Astrocyte (in vitro differentiated cells and primary cell): ENCODE measurements at places on chromosomes 13 and 19.
A peak's percentile ranks its signal among the peaks of the same experiment; 100 is the strongest.

DNA sequence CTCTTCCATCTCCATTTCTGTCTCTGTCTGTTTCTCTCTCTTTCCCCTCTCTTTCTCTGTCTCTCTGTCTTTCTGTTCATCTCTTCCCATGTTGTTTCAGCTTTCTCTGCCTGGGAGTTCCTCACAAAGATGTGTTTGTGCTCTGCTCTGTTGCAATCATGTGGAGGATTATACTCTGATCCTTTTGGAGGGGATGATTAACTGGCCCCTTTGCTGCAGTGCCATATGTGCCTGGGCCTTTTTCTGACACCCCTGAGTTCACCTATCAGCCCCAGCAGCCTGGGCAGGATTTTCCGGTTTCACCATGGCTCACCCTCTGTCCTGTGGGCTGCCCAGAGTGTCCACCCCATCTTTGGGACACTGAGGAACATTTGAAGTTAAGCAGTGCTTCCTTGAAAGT lies 9.0 kb upstream of the TEX26 start:
- DNase-seq = no peak

DNA sequence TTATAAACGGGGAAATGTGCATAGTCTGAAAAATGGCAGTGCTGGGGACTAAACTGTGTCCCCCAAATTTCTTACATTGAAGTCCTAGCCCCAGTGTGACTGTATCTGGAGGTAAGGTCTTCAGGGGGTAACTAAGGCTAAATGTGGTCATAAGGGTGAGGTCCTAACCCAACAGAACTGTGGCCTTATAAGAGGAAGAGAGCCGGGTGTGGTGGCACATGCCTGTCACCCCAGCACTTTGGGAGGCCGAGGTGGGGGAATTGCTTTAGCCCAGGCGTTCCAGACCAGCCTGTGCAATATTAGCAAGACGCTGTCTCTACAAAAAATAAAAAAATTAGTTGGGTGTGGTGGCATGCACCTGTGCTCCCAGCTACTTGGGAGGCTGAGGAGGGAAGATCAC lies 17.8 kb downstream of the PROZ start:
- no peak for DNase-seq

DNA sequence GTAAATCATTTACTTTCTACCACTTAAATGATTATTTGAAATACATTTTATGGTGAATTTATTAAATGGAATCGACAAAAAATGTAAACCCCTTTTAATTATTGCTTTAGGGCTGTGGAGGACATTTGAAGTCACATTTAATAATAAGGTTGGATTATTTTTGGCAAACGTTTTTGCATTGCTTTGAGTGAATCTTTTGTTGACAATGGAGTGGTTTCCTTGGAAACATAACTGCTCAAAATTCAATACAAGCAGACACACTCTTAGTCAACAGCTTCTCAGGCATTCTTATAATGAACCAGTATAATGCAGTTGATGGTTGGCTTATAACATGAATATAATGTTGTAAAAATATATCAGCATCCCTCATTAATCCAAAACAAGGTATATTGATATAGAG lies 104.7 kb downstream of the DCLK1 start:
- no peak for DNase-seq

DNA sequence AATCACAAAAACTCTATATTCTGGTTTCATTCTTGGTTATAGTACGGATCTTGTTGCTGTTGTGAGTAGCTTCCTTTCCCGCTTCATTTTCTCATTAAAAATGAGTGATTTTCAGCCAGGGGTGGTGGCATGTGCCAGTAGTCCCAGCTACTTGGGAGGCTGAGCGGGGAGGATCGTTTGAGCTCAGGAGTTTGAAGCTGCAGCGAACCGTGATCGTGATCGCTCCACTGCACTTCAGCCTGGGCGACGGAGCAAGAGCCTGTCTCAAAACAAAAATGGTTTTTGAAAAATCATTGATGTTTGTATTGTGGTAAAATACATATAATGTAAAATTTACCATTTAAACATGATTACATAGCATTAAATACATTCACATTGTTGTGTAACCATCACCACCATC lies 71.6 kb upstream of the TM9SF2 start:
- DNase-seq = no peak

GRCh38 chr19:3125900-3126524 lies 9.8 kb upstream of the GNA15 start:
- no peak for DNase-seq

GRCh38 chr19:3270902-3271301 lies 46.4 kb downstream of the CELF5 start:
- DNase-seq = peak; percentile 18

GRCh38 chr19:18329035-18329376 lies 6.1 kb upstream of the LSM4 start:
- no peak for DNase-seq

GRCh38 chr19:6021878-6022569 lies 44.1 kb upstream of the RANBP3 start:
- DNase-seq = peak; percentile 25

DNA sequence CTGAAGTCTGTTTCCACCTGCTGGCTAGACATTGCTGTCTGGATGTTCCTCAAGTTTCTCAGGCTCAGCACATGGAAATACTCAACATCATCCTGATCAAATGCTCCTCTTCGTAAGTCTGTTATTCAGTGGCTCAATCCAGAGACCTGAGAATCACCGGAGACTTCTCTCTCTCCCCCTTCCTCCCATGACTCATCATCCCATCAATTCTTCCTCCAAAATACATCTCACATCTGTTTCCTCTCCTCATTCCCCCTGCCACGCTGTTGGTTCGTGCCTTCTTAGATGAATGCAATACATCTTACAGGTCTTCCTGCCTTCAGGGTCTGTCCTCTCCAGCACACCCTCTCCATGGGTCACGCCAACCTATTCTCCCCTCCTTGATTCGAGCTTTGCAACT lies 7.4 kb upstream of the RXFP2 start:
- no peak for DNase-seq

DNA sequence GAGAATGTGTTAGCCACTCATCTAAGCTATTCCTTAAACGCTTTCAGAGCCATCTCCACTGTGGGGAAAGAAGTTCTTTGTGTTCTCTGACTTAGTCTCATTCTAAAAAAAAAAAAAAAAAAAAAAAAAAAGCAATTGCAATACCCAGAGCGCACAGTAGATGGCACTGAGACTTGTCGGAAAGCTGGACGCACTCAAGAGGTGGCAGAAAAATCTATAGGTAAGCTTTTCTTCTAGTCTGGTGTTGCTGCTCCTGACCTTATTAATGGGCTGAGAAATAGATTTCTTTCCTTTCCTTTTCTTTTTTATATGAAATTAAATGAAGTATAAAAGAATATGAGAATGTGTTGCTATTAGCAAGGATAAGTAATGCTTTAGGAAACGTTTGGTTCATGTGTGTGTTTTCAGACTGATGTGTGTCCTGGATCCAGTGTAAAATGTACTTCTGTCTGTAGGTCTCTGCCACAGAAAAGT lies 4.7 kb upstream of the GJB2 start:
- DNase-seq = peak; percentile 36

GRCh38 chr13:24148414-24149235 lies 11.9 kb upstream of the SPATA13 start:
- DNase-seq = peak; percentile 98

GRCh38 chr19:40603071-40603388 lies 1.9 kb downstream of the LTBP4 start:
- DNase-seq = no peak

DNA sequence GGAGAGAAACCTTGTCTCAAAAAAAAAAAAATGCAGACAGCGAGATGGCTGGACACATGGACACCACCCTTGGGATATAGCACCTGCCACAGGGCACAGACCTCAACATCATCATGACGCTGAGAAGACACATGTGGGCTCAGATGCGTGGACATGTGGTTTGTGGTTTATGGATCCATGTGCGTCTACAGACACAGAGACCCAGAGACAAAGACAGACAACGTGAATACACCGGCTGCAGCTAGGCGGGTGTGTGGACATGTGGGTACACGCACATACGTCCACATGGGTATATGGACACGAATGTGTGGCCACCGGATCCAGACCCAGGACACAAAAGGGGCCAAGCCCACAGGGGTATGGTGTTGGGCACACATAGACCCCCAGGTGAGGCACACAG lies 1.3 kb downstream of the TNFSF14 start:
- no peak for DNase-seq

- no peak for DNase-seq
Measured at GRCh38 chr13:24076109-24076508, 84.4 kb upstream of the SPATA13 start.

GRCh38 chr13:42355092-42355485 lies 83.1 kb downstream of the AKAP11 start:
- no peak for DNase-seq

- DNase-seq = no peak
Measured at GRCh38 chr13:23473221-23473620, 39.7 kb upstream of the SACS start.

- no peak for DNase-seq
Measured at GRCh38 chr13:90232291-90232690, 1115.2 kb upstream of the MIR17HG start.

GRCh38 chr13:98571955-98572662 lies 4.8 kb downstream of the STK24 start:
- DNase-seq = peak; percentile 32

DNA sequence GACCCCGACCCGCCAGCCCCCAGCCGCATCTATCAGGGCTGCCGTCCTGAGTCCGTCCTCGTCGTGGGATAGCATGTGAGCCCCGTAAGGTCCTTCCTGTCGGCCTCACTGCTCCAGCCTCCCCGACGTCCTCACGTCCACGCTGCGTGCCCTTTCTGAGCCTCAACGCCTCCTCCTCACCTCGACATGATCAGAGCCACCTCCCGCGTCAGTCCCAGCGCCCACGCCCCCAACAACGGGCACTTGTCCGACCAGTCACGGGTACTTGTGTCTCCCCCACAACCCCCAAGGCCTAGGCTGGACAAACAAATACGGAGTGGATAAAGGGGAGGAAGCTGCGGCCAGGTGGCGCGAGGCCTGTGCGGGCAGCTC lies 665 bp downstream of the ZNF497 start:
- DNase-seq = peak; percentile 47

GRCh38 chr13:39035799-39036198 lies 2.1 kb downstream of the PROSER1 start:
- DNase-seq = no peak

GRCh38 chr13:42645717-42646116 lies 71.8 kb downstream of the TNFSF11 start:
- no peak for DNase-seq

DNA sequence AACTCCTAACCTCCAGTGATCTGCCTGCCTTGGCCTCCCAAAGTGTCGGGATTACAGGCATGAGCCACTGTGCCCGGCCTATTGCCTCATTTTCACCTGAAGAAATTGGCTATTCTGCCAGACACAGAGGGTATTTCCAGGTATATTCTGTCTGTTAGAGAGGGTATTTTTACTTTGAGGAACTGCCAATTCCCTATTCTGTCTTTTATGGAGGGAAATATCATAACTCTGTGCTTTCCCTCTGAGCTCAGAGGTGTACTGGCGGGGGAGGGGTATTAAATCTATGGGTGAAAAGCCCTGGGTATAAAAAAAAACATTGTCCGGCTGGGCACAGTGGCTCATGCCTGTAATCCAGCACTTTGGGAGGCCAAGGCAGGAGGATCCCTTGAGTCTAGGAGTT lies 24.8 kb downstream of the TSKS start:
- DNase-seq = no peak

DNA sequence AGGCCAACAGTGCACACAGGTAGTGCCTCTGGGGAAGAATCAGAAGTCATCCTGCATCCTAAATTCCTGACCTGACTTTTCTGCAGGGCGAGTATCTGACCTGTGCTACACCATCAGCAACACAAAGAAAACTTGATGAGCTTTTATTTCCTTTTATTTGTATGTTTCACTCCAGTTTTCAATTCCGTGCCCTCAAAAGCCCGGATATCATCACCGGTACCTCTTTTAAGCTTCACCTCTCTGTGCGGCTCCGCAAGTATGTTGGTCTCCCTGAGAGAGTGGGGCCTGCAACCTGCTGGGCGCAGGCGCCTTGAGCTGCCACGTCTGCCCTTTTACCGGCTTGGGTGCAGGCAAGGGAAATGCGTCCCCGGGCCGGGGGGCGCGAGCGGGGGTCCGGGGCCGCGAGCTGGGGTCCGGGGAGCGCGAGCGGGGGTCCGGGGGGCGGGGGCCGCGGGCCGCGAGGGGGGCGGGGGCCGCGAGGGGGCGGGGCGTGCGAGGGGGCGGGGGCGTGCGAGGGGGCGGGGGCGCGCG lies 4.3 kb upstream of the DUXA start:
- peak; percentile 3 for DNase-seq

DNA sequence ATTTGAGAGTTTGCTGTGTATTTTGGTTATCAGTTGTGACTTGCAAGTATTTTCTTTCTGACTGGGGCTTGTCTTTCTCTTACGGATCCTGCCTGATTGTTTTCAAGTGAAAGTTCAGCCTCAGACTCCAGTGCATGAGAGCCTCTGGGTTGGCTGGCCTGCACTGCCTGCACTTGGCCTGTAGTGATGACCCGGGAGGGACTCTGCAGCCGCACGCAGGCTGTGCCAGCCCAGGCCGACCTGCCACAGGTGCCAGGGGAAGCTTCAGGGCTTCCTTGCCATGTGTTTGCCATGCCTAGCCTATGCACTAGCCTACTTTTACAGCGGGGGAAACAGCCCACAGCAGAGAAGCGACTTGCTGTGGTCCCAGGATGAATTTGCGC lies 77.0 kb downstream of the KDM4B start:
- no peak for DNase-seq

DNA sequence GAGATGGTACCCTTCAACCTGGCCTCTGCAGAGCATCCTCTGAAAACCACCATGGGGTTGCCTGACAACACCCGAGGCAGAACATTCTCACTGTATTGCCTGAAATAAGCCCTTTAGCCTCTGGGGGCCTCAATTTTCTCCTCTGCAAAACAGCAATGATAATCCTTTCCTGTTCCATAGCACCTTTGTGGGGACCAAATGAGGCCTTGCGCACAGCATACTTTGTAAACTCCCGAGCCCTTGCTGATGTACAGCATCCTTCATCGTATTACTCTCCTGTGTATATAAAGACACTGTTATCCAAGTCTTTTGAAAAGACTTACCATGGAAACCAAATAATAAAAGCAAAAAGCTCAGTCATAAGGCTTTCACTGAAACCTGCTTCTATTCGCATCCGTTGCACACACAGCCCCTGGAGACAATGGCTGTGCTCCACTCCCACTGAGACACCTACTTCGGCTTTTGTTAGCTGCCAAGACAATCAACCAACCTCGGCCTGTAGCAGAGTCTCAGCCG lies 276.0 kb downstream of the FOXO1 start:
- no peak for DNase-seq

- DNase-seq = no peak
Measured at GRCh38 chr19:11420429-11421370, 1.6 kb upstream of the RGL3 start.

GRCh38 chr19:15402411-15403150 lies 16.2 kb downstream of the AKAP8L start:
- no peak for DNase-seq

DNA sequence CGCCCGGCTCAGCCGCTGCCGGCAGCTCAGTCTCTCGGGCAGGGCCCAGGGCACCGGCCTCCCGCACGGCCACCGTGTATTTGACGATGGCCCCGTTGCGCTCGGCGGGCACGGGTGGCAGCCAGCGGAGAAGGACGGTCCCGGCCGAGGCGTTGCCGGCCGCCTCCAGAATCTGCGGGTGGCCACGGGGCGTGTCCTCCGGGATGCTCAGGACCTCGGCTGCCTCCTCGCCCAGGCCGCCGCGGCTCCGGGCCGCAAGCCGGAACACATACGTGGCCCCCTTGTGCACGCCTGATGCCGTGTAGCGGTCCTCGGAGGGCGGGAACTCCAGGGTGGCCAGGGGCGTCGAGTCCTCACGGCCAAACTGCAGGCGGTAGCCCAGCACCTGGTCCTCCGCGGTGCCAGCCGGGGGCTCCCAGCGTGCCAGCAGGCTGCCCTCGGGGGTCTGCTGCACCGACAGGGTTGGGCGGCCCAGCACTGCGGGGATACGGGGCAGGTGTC lies 117.7 kb downstream of the PTPRS start:
- DNase-seq = no peak

- DNase-seq = no peak
Measured at GRCh38 chr13:111303559-111303958, 16.9 kb upstream of the TEX29 start.
